ENCODE measurements at places on chromosomes 2 and 18. TPM values are rescaled to one million over a fixed set of nuclear protein-coding genes. Genes with fewer than 3 reads are reported as not detected.

Gene LINC00305
- total RNA-seq, result not detected

Gene ARHGAP25
- 5.2 TPM for total RNA-seq

Gene GULP1
- 5.1 TPM for total RNA-seq

Gene GPAT2
- total RNA-seq, result 6.6 TPM

Gene GALNT5
- total RNA-seq, result 0.35 TPM

Gene YES1
- 26.2 TPM for total RNA-seq

Gene AOX1
- 1.5 TPM for total RNA-seq
